ENCODE measurements at places on chromosomes 5 and 9. TPM values are rescaled to one million over a fixed set of nuclear protein-coding genes. Genes with fewer than 3 reads are reported as not detected.
A peak's percentile ranks its signal among the peaks of the same experiment; 100 is the strongest.

DNA sequence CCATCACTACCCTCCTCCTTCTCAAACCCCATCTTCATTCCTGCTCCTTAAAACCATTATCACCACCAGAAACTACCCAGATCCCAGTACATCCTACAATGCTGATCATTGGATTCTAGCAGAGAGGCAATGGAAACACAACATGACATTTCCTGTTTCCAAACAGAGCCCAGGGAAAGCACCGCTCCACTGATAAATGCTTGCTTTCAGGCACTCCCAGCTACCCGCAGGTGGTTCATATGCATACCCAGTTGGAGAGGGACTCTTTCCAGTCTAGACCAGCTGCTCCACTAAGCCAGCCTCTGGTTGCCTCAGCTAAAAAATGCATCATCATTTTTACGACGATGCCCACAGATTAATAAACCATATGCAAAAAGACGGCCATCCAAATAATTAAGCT, 39.2 kb upstream of the ACO1 start:
- no peak for DNase-seq

- no peak for DNase-seq
Observed at GRCh38 chr5:74042559-74042958, 416.6 kb downstream of the ARHGEF28 start.

DNA sequence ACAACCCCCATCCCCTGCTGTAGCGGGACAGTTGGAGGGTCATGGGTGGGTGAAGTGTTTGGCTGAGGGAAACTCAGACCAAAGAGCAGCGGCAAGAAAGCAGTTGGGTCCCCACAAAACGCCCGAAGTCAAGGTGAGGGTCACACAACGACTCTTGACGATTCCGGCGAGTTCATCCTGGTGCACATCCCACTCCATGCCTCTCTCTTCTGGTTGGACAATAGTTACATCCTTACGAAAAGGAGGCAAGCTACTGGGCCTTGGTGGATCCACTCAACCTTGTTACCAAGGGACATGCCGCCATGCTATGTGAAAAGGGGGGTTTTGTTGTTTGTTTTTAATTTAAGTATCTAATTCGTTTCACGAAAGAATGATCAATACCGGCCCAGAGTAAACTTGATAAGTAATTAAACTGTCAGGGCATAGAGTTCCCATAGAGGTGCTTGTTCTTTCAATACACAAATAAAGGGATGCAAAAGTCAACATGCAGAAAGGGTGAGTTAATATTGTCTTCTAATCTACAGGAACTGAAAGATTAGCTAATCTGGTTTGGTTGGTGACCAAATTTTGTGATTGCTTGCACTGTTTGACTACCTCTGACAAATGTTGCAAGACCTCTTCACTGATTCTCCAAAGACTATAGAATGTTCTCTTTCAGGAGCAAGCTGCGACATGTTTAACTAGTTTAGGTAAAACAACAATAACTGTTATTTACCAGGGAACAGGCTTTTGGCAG, 732 bp upstream of the SMIM15 start:
- DNase-seq, result no peak

DNA sequence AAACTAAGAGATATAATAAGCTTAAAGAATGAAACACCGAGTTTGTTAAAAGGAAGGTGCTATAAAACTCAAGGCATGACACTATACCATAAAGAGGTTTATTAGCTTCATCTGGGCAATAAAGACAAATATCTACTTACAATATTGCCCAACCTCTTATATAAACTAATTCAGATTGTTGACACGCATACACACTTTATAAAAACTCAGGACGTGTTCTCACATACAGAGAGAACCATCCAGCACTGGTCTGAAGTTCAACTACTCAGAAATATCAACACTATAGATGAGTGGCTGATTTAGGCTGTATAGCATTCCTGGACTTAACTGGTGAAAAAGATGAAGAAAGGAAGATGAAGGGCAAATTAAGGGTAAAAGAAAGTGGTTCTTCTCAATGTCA, 81.2 kb downstream of the FRMD3 start:
- DNase-seq, result no peak

DNA sequence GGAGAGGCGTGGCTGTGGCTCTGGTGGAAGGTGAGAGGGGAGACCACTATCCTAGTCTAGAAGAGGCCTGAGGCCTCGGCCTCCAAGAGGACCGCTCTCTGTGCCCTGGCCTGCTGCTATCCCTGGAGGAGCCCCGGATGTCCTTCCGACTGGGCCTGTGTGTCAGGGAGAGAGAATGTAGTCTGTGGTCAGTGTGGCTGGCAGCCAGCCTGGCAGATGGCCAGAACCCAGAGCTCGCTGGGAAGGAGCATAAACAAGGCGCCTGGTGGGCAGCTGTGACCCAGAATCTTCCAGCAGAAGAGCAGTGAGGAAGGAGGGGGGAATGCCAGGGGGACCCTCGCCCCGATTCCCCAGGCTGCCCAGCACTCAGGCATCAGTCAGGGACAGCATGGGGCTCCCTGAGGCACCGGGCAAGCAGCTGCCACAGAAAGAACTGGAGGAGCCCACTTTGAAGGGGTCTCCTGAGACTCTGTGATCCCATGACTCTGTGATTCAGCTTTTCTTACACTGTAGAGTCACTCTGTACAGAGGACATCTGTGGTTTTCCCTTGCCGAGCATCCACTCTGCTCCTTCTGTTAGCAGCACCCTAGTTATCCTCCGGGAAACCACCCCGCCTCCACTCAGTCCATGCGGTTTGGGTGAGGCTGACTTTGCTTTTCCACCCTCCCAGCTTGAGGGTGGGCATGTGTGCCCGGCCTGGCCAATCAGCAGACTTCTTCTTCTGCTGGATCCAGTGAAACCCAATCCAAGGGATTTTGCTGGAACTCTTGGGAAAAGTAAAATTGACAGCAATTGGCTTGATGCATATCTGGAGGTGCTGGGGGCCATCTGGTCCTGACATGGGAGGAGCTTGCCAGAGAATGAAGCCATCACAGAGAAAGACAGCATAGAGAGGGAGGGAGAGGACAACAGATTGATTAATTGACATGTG, 46.2 kb upstream of the PWWP2A start:
- DNase-seq, result no peak

DNA sequence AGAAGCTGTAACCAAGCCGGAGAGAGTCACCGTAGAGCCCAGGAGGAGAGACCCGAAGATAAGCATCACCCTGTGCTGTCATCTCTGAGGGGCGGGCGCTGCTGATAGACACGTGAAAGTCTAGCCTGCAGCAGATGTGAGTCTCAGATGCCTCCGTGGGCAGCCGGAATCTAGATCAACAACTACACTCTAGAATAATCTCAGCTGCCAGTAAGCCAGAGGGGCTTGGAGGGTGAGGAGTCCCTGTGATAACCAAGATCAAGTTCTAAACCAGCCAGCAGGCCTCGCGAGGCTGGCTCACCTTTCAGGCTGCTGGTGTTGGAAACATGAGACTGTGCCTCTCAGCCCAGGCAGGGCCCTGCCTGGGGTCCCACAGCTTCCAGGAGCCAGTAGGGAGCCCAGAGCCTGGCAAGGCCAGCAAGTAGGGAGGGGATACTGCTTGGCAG, 54.1 kb downstream of the DAPK1 start:
- DNase-seq, result no peak

DNA sequence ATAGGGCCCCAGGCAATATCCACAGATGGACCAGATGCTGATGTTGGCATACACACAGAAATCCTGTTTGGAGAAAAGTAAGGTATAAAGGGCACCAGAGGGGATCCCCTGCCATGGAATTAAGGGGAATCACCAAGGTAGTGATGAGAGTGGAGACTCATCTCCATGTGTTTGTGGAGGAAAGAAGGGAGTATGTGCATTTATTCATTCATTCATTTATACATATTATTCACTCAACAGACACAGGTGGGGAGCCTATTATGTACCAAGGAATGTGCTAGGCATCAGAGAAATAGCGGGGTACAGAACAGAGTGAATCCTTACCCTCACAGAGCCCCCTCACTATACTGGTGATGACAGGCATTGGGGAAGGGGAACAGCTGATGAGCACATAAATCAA, 116.8 kb upstream of the IL12B start:
- no peak for DNase-seq

DNA sequence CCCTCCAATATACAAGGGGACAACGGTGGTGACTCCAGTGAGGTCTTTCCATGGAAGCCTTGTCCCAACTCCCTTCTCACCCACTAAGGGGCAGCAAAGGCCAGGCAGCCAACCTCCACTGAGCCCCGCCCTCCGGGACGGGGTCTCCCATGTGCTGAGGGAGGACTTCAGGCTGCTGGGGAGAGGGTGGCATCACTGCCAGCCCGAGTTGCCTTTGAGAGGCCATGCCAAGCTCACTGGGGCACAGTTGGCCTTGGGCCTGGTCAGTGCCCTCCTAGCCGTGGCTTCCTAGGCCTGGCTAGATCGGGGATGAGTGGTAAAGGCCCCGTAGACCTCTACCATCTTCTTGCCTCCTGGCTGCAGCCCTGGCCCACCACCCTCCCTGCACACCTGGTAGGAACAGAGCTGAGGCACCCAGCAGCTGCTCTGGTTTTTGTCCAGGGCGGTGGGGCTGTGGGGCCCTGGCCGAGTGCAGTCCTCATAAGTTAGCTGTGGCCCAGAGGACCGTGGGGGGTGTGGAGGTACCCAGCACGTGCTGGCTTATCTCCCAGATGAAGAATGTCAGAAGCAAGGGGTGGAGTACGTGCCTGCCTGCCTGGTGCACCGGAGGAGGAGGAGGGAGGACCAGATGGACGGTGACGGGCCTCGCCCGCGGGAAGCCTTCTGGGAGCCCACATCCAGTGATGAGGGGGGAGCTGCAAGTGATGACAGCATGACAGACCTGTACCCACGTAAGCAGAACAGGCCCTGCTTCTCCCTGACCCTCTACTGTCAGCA, 3.2 kb downstream of the SURF2 start:
- DNase-seq, result no peak

- DNase-seq, result no peak
Observed at GRCh38 chr5:23482642-23483041, 24.8 kb upstream of the PRDM9 start.

GRCh38 chr5:14175381-14175780, 32.2 kb downstream of the TRIO start:
- no peak for DNase-seq

DNA sequence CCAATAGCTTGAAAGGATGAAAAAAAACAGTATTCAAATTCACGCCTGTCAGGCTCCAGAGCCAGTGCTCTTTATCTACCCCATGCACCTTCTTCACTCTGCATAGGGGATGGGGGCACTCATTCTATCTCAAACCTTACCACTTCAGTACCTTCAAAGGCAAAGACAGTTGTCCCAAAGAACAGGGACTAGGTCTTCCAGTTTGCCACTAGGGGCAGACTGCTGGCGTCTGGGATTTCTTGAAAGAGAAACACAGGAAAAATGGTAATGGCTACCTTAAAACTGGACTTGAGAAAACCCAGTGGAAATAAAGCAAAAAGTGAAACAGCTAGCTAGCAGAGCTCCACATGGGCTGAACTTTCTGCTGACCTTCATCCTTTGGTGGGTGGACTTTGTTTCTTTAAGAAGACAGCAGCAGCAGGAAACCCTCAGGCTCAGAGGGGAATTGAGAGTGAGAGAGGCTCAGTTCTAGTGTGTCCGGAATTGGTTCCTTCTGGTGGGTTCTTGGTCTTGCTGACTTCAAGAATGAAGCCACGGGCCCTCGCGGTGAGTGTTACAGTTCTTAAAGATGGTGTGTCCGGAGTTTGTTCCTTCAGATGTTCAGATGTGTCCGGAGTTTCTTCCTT, 41.0 kb upstream of the SLC36A1 start:
- no peak for DNase-seq

DNA sequence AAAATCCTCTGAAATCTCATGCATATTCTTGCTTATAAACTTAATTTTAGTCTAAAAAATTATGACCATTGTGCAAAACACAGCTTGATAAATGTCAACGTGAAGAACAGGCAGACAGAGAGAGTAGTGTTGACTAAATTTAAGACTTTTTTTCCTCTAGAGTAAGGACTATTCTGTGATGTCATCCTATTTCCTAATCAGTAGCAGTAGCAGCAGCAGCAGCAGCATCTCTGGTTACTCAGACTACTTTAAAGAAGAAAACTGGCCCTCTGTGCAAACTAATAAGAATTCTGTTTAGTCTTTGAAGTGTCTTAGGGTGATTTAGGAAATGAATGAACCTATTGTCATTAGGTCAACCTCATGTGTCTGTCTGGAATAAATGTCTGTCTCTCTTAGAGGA, 403.0 kb downstream of the HINT1 start:
- DNase-seq, result no peak

GRCh38 chr5:116216246-116216645, 131.4 kb downstream of the COMMD10 start:
- DNase-seq, result no peak

DNA sequence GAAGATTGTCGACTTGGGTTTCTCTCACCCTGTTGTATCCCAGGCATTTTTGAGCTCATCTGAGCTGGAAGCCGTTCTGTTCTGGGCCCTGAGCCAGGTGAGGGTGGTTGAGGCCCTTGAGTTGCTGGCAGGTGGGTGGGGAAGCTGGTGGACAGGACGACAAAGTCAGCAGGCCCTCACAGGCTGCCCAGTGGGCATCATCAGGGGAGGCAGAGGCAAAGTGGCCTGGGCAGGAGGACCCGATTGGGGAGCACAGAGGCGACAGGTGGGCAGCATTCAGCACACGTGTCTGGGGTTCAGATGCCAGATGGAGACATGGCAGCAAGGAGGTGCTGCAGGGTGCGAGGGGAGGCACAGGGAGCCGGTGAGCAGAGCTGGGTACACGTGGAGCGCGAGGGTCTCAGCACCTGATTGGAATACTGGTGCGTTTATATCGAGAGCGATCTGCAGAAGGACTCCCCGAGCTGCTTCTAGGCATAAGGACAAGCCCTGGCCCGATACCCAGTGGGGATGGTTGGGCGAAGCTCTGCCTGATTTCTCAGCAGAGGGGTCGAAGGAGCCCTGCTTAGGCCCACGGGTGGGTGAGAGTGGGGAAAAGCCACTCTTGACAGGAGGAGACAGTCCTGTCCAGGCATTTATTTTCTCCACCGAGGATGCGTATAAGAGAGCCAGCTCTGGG, 49.0 kb upstream of the SUSD3 start:
- no peak for DNase-seq

GRCh38 chr5:31237174-31237573, 43.7 kb downstream of the CDH6 start:
- peak; percentile 5 for DNase-seq

GRCh38 chr9:98804083-98804482, 3.4 kb upstream of the GALNT12 start:
- DNase-seq, result no peak

GRCh38 chr5:63603996-63604395, 358.2 kb downstream of the HTR1A start:
- no peak for DNase-seq

Gene ISL1
- total RNA-seq, result not detected

Gene EQTN
- not detected for total RNA-seq

Gene SPATA9
- total RNA-seq, result under 0.01 TPM

Gene INSL4
- not detected for total RNA-seq

Gene GPRIN1
- under 0.01 TPM for total RNA-seq

Gene HMMR
- total RNA-seq, result 0.54 TPM

Gene BASP1
- 7.8 TPM for total RNA-seq

Gene TRIM36
- under 0.01 TPM for total RNA-seq

Gene FBXW11
- 41.7 TPM for total RNA-seq

Gene LOX
- 14.3 TPM for total RNA-seq

Gene MYORG
- 1.3 TPM for total RNA-seq

Gene NTNG2
- 22.1 TPM for total RNA-seq

Gene FGF1
- not detected for total RNA-seq

Gene CARD9
- total RNA-seq, result 23.4 TPM

All from hematopoietic multipotent progenitor cell (in vitro differentiated cells).